ENCODE measurements at places on chromosomes 2 and 18.

GRCh38 chr2:121210691-121211090 is 74.3 kb downstream of the TFCP2L1 start:
- no peak for ATAC-seq

GRCh38 chr2:131036269-131036668 is 57.0 kb downstream of the FAM168B start:
- no peak for ATAC-seq

GRCh38 chr2:158741625-158742024 is 53.5 kb upstream of the DAPL1 start:
- ATAC-seq = no peak

GRCh38 chr2:181823405-181823804 is 68.1 kb upstream of the ITPRID2 start:
- ATAC-seq = no peak

GRCh38 chr2:61922714-61923113 is 17.2 kb downstream of the COMMD1 start:
- ATAC-seq = no peak

DNA sequence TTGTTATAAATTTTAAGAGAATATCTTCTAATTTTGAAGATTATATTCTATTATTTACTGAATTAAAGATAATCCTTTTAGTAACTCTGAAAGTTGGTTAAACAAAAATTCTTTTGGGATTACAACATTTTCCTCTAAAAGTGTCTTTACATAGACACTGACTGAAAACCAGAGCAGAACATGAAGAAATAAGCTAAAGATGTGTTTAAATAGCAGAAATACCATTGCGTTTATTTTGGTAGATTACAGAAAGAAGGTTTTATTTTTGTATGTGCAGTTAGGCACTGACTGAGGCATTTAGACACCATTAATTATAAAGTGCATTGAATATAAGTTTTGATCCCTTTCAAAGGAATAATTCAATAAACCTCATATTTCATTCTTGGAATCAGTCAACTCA is 13.5 kb upstream of the NPC1 start:
- ATAC-seq = no peak

GRCh38 chr2:133434959-133435668 is 133.1 kb downstream of the NCKAP5 start:
- no peak for ATAC-seq

GRCh38 chr2:197207106-197207505 is 103.5 kb downstream of the ANKRD44 start:
- no peak for ATAC-seq

GRCh38 chr2:49687918-49688317 is 533.6 kb upstream of the FSHR start:
- no peak for ATAC-seq

DNA sequence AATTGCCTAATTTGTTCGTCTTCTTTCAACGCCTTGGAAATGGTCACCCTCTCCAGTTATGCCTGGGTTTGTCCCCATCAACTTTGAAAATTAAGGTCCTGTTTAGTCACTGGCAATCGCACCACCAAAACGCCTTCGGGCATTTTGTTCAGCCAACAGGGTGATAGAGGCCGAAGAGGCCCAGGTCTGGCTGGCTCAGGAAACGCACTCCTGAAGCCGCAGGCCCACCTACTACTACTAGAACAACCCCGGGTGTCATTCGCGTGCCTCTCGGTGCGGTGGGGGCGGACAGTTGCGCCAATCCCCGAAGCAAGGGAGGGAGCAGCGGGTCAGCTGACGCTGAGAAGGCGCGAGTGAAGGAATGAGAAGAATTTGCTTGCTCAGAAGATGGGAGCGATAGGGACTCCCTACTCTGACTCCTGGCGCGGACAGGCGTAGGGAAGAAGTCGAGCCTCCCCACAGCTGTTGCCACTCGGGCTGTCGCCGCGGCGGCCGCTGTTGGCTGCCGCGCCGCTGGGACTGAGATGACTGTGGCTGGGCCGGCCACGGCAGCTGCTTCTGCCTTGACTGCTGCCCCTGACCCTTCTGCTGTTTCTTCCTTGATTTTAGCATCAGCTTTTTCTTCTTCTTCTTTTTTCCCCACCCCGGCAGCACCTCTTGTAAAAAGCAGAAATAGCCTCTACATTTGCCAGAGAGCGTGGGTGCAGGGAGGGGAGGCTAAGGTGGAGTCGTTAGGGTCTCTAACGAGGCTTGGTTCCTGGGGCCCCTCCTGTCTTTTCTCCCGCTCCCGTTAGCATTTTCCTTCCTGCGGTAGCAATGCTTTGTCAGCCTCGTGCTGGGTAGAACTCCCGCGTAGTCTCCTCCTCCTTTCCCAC is 387.6 kb downstream of the FIGN start:
- no peak for ATAC-seq

GRCh38 chr2:223247136-223247535 is 195.1 kb downstream of the KCNE4 start:
- ATAC-seq = no peak

DNA sequence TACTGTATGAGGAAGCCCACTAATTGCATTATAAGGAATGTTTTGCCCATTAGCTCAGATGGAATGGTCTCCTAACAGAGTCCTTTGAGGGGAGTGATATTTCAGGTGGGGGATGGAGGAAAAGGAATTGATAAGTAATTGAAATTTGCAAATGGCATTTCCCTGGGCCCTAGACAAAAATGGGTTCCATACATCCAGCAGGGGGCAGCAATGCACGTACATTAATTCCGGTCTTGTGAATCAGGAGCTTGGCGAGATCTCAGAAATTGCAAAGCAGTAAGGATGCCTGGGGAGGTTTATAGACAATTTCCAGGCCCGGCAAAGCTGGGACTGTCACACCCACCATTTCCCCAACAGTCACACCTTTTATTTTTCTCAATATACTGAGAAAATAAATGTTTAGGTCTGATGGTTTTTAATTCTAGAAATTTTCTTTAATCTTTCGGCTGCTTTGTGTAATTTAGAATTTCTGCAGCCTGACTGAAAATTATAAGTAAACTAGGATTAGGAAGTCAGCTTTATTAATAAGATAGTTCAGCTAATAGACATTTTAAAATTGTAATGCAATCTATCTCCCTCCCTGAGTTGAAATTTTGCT is 122.8 kb downstream of the LYPD1 start:
- no peak for ATAC-seq

- ATAC-seq = no peak
Measured at GRCh38 chr2:5617796-5618195, 74.4 kb upstream of the SOX11 start.

- ATAC-seq = no peak
Measured at GRCh38 chr2:34402376-34402775, 803.3 kb upstream of the FAM98A start.

GRCh38 chr2:172021955-172022354 is 22.2 kb downstream of the METAP1D start:
- no peak for ATAC-seq

DNA sequence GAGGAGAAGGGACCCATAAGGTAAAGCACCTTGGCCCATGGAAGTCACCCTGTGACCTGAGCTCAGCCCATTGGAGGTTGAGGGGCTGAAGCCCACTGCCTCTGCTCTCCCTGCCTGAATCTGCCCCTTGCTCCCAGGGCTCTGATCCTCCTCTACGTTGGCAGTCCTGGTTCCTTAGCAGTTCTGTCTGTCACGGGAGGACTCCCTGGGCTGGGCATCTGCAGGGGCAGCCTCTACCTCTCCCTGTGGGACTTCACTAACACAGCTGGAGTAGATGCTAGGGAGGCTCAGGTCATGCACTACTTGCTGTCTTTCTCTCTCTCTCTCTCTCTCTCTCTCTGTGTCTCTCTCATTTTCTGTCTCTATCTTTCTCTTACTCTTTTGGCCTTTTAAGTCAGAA is 8.7 kb downstream of the GYPC start:
- no peak for ATAC-seq

DNA sequence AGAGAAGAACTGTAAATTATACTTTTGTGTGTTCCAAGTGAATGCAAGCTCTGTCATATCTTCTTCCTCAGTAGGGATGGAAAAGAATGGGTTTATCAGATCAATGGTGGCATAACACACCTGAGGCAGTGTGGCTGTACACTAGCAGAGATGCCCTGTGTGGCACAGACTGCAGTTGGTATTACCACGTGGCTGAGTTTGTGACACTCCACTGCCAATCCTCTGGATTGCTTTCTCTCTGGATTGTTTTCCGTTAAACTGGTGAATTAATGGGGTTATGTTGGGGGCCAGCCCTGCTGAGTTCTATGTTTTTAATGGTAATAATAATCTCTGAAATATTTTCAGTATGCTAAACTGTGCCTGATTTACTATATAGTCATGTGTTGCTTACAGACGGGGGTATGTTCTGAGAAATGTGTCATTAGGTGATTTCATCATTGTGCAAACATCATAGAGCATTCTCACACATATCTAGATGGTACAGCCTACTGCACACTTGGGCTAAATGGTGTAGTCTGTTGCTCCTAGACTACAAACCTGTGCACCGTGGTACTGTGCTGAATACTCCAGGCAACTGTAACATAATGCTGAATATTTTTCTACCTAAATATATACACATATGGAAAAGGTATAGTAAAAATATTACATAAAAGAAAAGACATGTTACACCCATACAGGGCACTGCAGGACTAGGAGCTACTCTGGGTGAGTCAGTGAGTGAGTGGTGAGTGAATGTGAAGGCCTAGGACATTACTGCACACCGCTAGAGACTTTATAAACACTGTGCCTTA is 84.7 kb upstream of the ST6GAL2 start:
- ATAC-seq = no peak

DNA sequence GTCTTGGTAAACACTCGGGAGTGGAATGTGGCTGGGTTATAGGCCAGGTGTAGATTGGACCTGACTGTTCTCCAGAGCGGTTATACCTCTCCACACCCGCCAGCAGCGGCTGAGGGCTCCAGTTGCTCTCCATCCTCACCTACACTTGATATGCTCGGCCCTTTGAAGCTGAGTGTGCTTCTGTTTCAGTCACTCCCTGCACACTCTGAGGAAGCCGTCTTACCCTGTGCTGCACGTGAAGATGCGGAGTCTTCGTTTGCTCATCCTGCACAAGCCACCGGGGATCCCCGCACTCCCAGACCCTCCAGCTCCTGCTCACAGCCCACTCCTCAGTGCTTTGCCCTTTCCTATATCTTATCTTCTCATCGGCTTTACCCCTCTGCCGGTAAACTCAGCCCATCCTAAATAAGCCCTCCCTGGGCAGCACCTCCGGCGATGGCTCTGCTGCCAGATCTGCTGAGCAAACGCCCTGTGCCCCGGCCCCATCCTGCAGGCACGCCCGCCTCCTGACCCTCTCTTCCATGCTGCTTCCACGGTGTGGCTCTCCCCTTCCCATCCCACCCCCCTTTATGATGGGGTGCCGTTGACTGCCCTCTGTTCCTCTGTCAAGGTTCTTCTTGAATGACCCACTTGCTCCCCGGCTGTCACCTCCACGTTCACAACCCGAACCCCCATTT is 47.3 kb upstream of the ODC1 start:
- ATAC-seq = no peak

DNA sequence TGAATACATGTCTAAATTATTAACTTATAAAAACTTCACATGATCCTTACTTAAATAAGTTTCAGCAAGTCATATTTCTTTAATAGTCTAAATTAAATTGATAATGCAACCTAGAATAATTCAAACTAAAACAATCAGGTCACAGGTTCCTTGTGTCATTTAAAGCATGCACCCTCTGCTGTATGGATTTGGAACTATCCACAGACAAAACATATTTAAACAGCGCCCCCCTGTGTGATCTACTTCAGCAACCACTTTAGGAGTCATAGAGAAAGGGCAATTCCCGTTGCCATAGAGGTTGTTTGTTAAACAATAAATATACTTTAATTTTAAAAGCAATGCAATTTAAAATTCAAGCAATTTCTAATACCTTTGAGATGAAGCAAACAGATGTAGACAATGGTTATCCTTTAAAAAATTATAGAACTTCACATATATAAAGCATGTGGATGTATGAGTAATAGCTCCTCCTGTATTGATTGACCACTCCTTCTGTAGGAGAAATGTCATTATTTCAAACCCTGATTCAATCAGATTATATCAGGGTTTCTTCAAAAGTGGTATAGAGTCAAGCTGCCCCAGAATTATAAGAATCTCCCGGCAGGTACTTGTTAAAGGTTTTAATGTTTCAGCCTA is 21.2 kb downstream of the GRB14 start:
- no peak for ATAC-seq

- ATAC-seq = no peak
Measured at GRCh38 chr18:30487962-30488361, 554.6 kb downstream of the DSC3 start.

DNA sequence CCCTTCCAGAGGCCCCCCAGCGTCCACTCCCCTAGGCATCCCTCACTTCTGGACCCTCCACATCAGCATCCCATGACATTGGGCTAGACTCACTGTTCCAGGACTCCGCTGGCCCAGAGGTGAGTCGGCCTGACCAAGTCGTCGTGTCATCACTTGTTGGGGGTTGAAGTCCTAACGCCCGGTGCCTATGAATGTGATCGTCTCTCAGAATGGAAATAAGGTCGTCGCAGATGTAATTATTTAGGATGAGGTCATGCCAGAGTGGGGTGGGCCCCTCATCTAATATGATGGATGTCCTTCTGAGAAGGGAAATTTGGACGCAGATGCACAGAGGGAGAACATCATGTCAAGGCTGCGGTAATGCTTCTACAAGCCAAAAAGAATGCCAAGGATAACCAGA is 142.7 kb downstream of the AGAP1 start:
- no peak for ATAC-seq

- ATAC-seq = no peak
Measured at GRCh38 chr18:34330308-34330707, 105.6 kb upstream of the NOL4 start.

DNA sequence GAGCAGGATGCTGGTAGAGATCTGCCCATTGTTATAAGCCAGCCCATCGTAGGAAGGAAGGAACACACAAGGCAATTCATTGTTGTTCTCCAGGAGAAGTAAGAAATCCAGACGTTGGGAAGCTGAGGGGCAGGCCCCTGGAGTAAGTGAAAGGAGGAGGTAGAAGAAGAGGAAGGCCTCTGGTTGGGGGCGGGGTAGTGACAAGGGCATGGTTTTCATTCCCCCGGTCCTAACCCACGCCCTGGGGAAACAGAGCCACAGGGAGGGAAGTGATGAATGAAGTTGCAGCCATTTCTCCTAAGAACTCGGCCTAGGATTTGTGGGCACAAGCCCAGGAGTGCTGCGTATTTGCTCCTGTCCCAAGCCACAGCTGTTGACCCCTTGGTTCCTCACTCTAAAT is 18.0 kb downstream of the LBH start:
- ATAC-seq = no peak

DNA sequence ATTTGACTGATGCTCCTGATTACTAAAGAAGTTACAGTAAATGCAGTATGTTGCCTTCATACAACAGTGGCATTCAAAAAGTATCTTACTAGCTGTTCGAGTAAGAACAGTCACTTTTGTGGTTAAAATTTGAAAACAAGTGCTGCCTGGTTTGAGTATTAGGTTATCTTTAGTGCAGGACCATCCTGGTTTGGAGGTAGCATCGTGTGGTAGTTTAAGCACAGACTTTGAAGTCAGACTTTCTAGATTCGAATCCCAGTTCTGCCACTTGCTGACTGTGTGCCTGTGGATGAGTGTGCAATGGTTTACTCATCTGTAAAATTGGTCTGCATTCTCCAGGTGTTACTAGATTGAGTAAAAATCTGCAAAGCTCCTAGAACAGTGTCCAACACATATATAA is 96.8 kb downstream of the SGPP2 start:
- no peak for ATAC-seq

All from activated CD4-positive, CD25-positive, alpha-beta regulatory T cell treated with anti-CD3 and anti-CD28 coated beads, Interleukin-2, amount 50 U/mL, for 24 hours (primary cell).